ENCODE measurements at places on chromosomes 13 and 19.

GRCh38 chr19:29467824-29468401 is 57.9 kb upstream of the VSTM2B start:
- DNase-seq, result no peak

- no peak for DNase-seq
Measured at GRCh38 chr13:111844682-111845081, 222.3 kb upstream of the SOX1 start.

DNA sequence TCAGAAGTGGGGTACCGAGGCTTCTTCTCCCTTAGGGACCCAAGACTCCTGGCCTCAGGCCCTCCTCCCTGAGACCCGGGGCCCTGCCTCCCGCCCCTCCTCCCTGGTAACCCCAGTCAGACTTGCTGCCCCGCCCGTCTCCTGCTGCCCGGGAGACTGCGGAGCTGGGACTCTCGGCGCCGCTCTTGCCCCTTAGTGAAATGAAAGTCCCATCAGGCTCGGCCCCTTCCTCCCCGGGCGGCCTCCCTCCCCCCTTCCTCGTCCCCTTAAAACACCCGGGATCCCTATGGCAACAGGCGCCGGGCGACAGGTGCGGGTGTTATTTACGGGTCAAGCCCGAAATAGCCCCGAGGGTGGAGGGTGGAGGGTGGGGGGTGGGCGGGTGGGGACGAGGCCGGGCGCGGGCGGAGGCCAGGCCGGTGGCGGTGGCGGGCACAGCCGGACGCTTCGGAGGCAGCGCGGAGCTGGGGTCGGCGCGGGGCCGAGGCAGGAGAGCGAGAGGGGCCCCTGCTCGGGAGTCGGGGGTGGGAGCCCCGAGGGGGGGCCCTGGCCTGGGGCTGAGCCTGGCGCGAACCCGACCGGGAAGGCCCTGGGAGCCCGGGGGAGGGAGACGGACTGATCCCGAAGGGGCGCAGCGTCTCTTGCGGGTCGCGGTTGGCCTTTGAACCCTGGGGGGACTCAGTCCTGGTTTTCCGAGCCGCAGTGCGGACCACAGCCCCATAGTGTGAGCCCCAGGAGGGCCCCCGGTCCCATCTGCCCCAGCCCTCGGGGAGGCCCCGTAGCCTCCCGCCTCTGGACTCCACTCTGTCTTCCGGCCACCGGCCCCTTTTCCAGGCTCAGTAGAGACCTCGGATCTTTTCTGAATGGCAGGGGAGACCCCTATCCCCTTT is at the start of gene CACNG6:
Gene CACNG6, plus strand, starts transcription at position 414 of the 890 bp plus-strand sequence. CDS start 1,241 bp downstream, outside the sequence.
- DNase-seq, result no peak

DNA sequence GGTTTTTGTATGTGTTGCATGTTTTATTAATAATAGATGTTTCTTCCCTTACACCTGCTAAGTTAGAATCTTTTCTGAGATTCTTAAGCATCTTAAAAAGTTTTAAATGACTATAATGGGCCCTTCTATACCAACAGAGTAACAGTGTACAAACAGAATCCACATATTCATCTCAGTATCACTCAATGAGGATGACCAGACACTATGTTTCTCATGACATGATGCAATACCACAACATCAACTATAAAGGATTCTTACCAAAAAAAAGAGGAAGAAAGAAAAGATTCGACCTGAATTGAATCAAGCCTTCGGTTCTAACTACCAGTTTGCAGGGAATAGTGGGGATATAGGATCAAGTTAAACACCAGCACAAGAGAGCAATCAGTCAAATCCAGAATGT is 56.5 kb downstream of the INTS6 start:
- DNase-seq, result no peak

DNA sequence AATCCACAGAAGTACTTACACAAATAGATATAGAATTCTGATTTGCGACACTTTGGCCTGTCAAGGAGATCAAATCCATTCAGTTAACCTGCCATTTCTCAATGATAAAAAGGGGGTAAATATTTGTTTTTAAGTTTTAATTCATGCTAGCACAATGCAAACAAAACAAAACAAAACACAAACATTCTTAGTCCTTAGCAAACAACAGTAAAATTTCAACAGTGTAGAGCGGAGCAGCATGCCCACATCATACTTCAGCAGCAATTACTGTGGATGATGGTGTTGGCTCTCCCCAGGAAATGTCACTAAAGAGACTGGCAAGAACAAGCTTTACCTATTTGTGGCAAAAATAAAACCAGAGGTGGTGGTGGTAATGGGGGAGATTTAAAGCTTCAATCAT is 625.2 kb upstream of the PCDH20 start:
- no peak for DNase-seq

DNA sequence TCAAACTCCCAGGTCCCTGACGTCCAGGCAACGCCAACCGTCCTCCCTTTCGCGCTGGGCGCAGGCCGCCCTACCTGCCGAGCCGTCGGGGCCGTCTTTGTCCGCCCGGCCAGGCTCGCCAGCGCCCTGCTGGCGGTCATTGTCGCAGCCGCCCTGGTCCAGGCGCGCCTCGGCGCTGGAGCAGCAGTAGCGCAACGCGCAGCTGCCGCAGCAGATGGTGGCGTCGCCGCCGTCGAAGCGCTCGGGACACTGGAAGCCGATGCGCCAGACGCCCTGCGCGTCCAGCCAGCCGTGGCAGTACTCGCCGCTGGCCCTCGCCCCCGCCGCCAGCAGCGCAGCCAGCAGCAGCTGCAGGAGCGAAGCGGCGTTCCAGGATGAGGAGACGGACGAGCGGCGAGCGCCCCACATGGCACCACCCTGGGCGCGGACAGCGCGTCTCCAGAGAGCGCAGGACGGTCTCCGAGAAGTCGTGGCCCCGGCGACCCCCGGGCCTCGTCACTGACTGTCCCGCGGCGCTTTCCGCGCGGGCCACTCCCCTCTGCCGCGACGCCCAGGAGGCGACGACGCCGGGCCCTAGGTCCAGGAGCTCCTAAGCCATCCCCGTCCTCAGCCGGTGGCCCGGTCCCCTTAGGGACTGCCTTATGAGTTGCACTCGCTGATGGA is 1.1 kb downstream of the SHISA2 start:
- no peak for DNase-seq

- no peak for DNase-seq
Measured at GRCh38 chr13:49248622-49249002, 887 bp downstream of the CDADC1 start.

DNA sequence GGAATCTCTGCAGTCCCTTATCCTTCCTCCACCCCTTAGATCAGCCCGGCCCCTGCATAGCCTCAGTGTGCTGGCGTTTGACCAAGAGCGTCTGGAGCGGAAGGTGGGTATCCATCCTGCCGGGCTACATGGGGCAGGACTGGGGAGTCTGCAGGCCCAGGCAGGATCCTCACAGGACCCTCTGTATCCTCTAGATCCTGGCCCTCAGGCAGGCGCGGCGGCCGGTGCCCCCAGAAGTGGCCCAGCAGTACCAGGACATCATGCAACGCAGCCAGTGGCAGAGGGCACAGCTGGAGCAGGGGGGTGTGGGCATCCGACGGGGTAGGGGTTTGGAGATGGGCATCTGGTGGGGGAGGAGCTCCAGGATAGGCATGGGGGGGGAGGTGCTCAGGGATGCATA is 8.9 kb downstream of the PODNL1 start:
- no peak for DNase-seq

DNA sequence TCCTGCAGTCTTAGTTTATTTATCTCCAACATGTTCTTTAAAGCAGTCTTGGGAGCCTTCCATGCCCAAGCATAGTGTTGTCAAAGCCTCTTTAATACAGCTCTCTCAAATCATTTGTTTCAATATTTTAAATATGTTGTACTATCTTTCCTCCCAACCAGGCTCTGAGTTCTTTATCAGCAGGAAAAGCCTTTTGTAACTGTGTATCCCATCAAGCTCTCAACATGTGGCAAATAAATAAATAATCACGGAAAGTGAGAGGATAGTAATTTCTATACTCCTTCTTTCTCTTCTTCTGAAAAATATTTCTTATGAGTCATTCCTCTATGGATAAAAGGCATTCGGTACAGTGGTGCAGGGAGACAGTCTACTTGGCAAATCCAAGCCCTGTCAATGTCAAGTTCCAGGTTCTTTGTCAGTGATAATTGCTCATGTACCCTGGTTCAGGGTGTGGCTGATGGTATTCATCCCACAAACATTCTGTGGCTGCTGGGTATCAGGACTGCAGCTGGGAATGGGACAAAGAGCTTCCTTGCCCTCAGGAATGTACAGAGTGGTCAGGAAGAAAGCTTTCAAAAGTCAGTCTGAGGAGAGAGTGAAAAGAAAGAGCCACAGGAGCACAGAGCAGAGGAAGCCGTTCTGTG is 384.3 kb downstream of the EFNB2 start:
- no peak for DNase-seq

DNA sequence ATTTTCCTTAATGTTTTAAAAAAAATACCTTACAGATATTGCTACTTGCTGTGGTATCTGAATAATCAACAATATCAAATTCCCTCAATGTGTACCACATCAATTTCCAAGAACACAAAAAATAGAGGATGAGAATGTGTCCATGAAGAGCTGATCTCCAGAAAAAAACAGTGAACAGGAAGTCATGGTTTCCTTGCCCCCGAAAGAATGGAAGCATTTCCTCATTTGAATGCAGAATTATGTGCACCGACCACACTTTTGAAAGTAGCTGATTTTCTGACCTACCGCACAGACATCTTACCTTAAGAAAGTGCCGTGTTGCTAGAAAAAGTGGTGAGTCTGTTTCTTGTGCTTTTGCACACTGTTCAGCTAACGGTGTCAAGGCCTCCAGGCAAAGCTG is 13.4 kb upstream of the EEF1AKMT1 start:
- DNase-seq, result no peak

GRCh38 chr13:45718063-45718462 is 15.9 kb downstream of the CBY2 start:
- DNase-seq, result no peak

- no peak for DNase-seq
Measured at GRCh38 chr19:5534787-5535586, 32.8 kb downstream of the TINCR start.

GRCh38 chr13:50843257-50844083 is at the start of gene DLEU7:
Gene DLEU7, minus strand, starts transcription at chr13:50843692. Its CDS starts 46 bp downstream, at chr13:50843646.
- no peak for DNase-seq

- no peak for DNase-seq
Measured at GRCh38 chr13:59745392-59745788, 418.3 kb downstream of the DIAPH3 start.

- DNase-seq, result no peak
Measured at GRCh38 chr13:27631156-27631555, 9.5 kb downstream of the POLR1D start.

GRCh38 chr13:110062777-110063442 is 244.0 kb downstream of the COL4A1 start:
- no peak for DNase-seq

DNA sequence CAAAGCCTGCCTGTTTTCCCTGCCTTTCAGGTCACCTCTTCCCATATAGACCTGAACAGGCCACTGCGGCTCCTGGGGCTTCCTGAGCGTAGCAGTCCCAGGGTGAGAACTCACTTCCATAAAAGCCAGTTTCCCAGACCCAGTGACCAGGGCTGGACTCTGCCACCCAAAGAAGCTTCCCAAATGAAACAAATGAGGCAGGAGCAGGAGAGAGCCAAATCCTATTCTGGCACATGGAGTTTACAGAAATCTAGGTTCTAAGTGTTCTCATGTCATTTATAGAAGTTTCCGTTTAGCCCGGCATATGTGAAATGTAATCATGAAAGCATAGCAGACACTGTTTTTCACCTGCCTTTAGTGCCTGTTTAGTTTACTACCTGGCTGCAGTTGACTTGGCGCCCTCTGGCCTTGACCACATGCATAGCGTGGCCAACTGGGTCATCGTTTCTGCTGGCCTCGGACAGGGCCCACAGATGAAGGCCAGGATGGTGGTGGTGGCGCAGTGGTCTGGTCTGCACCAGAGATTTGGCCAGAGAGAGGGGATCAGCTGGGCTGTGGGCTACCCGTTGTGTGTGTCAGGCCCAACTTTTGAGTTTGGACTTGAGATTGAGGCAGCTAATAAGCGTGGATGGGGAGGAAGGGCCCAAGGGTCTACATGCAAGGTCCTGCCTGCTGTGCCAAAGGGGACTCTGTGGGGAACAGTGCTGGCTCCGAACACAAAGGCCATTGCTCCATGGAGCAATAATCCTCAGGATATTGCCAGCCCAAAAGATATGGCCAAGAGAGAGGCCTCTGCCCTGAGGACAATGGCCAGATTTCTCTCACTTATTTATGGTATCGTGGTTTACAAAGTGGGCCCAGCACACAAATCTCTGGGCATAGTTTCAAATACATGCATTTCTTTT is 43.3 kb downstream of the NFIX start:
- DNase-seq, result no peak

DNA sequence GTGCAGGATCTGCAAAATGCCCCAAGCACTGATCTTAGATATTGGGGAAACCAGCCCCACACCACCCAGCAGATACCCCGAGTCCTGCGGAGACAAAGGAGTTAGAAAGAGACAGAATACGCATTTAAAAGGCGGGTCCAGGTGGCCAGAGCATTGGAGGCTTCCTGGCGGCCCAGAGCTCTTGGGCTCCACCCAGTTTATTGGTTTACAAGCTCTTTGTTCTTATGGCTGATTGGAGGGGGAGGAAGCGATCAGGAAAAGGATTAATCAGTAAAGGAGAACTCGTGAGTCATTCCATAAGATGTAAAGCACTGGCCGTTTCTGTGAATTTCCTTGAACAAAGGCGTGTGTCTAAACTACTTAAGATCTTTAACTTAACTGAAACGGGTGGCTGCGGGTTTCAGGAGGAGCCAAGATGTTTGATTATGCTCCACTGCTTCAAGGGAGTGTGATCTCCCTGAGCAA is 926 bp downstream of the ZNF587 start:
- DNase-seq, result no peak

- DNase-seq, result no peak
Measured at GRCh38 chr19:4691373-4691772, 21.2 kb upstream of the MYDGF start.

DNA sequence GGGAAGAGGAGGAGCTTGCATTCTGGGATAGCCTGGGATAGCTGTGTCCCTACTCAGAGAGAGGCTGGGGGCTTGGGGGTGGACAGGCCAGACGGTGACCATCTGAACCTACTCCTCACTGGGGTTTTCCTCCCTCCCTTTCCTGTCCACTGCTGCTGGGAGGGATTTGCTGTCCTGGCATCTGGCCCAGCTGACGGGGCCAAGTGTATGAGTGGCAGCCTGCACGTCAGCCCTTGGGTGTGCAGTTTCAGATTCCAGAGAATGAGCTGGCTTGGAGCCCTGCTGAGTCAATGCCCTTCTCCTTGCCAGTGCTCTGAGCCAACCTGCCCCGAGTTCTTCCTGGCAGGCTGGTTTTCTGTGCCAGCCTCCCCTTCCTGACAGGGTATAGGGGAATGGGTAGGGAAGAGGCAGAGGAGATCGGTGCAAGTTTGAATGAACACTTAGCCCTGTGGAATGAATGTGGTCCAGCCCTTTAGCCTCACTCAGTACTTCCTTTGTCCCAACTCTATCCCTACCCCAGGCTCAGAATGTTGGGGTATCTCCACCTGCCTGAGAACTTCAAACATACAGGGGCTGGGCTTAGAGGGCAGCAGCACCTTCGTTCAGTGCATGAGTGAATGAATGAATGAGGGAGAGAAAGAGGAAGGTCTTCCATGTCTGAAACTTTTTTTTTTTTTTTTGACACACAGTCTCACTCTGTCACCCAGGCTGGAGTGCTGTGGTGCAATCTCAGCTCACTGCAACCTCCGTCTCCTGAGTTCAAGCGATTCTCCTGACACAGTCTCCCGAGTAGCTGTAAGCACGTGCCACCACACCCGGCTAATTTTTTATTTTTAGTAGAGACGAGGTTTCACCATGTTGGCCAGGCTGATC is 1.8 kb upstream of the ANGPTL4 start:
- DNase-seq, result no peak

Measured in stimulated activated CD4-positive, alpha-beta T cell treated with anti-CD3 and anti-CD28 coated beads, Interleukin-1b, Interleukin-23, amount 100 ng/mL, for 1 hour (primary cell).